Calu3 (cell line): ENCODE measurements at places on chromosomes 6 and 20. TPM values are rescaled to one million over a fixed set of nuclear protein-coding genes. Genes with fewer than 3 reads are reported as not detected.

DNA sequence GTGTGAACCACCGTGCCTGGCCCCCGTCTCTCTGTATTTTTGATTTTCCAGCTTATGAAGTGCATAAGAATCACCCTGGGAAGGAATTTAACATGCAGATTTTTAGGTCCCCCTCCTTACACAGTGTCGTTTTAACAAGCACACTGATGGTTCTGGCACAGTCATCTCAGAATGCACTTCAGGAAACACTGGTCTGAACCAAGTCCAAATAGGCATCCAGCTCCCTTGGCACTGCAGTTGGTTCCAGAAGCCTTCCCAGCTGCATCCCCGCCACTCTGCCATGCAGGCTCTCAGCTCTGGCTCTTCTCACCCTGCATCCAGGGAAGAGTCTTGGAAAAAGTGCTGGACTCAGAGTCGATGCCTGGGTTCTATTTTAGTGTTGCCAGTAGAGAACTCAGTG is 20.1 kb downstream of the RIPOR2 start:
- peaks cover 7% of the 10 kb centered on the region for H3K36me3 ChIP-seq
- peaks cover 71% of the 10 kb centered on the region for H3K27me3 ChIP-seq
- no peaks in the 10 kb centered on the region for H3K4me1 ChIP-seq
- H3K27ac ChIP-seq, result no peak overlapping the region
- H3K4me3 ChIP-seq, result no peak overlapping the region
- no peak for DNase-seq

DNA sequence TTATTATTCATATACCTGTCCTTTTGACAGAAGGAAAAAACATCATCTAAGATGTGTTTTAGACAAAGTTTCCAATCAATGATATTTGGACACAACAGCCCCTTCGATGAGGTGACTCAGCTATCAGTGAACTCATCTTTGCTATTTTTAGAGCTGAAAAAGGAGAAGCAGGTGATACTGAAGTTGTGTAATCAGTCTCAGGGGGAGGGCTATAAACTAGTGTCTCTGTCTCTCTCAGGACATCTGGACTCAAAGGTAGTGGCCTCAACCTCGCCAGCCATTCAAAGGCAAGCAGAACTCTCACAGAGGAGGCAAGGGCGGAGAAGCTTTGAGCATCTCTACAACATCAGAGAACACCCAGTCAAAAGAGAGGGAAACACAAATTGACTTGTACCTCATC is 135.4 kb downstream of the BFSP1 start:
- no peak for DNase-seq
- no peaks in the 10 kb centered on the region for H3K36me3 ChIP-seq
- H3K27me3 ChIP-seq, result peaks cover 37% of the 10 kb centered on the region
- H3K4me1 ChIP-seq, result no peaks in the 10 kb centered on the region
- no peak overlapping the region for H3K4me3 ChIP-seq

GRCh38 chr6:50935442-50935841 is 116.8 kb downstream of the TFAP2B start:
- no peak for DNase-seq
- H3K27me3 ChIP-seq, result no peaks in the 10 kb centered on the region
- H3K4me3 ChIP-seq, result no peak overlapping the region
- no peaks in the 10 kb centered on the region for H3K36me3 ChIP-seq

GRCh38 chr6:28751963-28752350 is 171.8 kb downstream of the TRIM27 start:
- no peak overlapping the region for H3K27ac ChIP-seq
- H3K36me3 ChIP-seq, result peaks cover 10% of the 10 kb centered on the region
- peaks cover 12% of the 10 kb centered on the region for H3K4me1 ChIP-seq

DNA sequence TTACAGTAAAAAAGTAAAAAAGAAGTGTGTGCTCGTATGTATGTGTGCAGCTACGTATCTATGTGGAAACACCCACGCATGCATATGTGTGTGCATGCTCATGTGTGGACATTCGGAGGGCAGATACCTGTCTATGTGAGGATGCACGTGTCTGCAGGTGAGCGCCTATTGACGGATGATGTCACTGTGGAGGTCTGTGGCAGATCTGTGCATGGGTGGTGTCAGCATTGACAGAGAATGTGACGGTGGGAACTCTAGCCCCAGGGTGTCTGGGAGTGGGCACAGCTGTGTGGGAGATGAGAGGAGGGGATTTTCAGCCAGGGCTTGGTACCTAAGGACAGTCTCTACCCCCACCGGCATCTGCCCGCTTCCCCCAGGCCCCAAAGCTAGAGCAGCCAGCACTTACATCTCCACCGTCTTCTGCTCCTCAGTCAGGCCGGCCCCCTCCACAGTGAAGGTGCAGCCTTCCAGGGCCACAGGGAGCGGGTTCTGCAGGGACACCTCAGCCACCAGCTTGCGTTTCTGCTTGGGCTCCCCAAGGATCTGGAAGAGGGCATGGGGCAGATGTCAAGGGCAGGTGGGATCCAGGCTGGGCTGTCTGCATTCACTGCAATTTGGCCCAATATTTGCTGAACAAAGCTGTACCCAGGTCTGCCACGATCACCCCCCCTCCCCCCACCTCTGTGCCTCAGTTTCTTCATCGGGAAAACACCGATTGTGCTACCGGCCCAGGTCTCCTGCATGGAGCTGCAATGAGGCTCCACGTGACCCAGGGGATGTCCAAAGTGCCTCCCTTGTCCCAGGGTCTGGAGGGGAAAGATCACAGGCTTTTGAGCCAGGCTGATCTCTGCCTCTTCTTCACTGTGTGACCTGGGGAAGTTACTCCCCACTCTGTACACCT is 34.1 kb downstream of the TGM2 start:
- no peak overlapping the region for H3K4me3 ChIP-seq
- DNase-seq, result no peak
- H3K4me1 ChIP-seq, result peaks cover 58% of the 10 kb centered on the region
- no peak overlapping the region for H3K27ac ChIP-seq

- H3K4me3 ChIP-seq, result peak within 1 kb of the TSS; percentile 99
- peak; percentile 96 for DNase-seq
- no peaks in the 10 kb centered on the region for H3K27me3 ChIP-seq
- peaks cover 65% of the 10 kb centered on the region for H3K4me1 ChIP-seq
Measured at GRCh38 chr6:36678488-36679042, at the start of gene CDKN1A. CDKN1A (plus strand) TSS chr6:36678714; CDS start chr6:36684102, 5,388 bp downstream.

GRCh38 chr6:38843798-38844197 is 128.7 kb downstream of the DNAH8 start:
- DNase-seq, result no peak
- H3K36me3 ChIP-seq, result no peaks in the 10 kb centered on the region
- no peak overlapping the region for H3K4me3 ChIP-seq

- H3K36me3 ChIP-seq, result no peaks in the 10 kb centered on the region
- H3K4me3 ChIP-seq, result no peak overlapping the region
- H3K4me1 ChIP-seq, result no peaks in the 10 kb centered on the region
Measured at GRCh38 chr20:25318471-25319240, 70.8 kb downstream of the PYGB start.

DNA sequence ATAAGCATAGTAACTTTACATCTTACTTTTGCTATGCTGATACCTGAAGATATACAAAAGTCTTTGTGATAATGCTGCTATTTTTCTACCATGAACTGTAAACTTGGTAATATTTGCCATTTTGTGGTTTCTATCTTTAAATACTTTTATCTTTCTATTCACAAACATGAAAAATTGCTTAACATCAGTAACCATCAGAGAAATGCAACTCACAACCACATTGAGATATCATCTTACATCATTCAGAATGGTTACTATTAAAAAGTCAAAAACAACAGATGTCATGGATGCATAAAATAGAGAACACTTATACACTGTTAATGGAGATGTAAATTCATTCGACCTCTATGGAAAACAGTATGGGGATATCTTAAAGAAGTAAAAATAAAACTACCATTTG is 112.0 kb downstream of the TRDN start:
- no peaks in the 10 kb centered on the region for H3K4me1 ChIP-seq
- H3K4me3 ChIP-seq, result no peak overlapping the region

DNA sequence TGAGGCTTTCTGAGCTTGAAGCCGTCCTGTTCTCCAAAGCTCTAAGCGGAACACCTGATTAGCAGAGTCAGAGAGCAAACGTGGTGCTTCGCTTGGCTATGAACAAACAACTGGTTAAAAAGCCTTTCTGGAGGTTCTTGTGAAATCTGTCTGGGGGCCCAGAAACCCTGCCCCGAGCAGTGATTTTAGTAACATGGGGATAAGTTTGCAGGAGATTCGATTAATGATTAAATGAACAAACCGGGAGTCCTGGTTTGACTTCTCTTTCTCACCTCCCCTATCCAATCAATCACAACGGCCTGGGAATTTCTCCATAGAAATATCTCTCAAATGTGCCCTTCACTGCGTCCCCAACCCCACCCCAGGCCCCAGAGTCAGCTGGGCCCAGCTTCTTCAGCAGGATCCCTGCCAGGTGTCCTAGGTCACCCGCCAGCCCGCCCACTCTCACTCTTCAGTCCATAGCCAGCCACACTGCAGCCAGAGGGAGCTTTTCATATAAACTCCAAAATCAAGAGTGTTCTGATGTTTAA is 43.6 kb downstream of the ZDHHC14 start:
- H3K36me3 ChIP-seq, result peaks cover 3% of the 10 kb centered on the region
- H3K27me3 ChIP-seq, result no peaks in the 10 kb centered on the region
- DNase-seq, result peak; percentile 25
- H3K4me1 ChIP-seq, result peaks cover 41% of the 10 kb centered on the region
- peak overlapping the region; percentile 77 for H3K27ac ChIP-seq

GRCh38 chr6:25842526-25842925 is 10.7 kb upstream of the SLC17A1 start:
- no peaks in the 10 kb centered on the region for H3K36me3 ChIP-seq
- DNase-seq, result no peak
- no peak overlapping the region for H3K27ac ChIP-seq
- peaks cover 15% of the 10 kb centered on the region for H3K27me3 ChIP-seq

- peaks cover 92% of the 10 kb centered on the region for H3K27me3 ChIP-seq
- no peak overlapping the region for H3K4me3 ChIP-seq
- H3K27ac ChIP-seq, result no peak overlapping the region
Measured at GRCh38 chr6:35208419-35208818, 5.3 kb upstream of the SCUBE3 start.

- H3K4me1 ChIP-seq, result no peaks in the 10 kb centered on the region
- no peak overlapping the region for H3K4me3 ChIP-seq
- no peak overlapping the region for H3K27ac ChIP-seq
- no peaks in the 10 kb centered on the region for H3K36me3 ChIP-seq
- DNase-seq, result no peak
Measured at GRCh38 chr20:60637801-60638200, 614.3 kb upstream of the CDH4 start.

- peak overlapping the region; percentile 96 for H3K27ac ChIP-seq
- peak; percentile 77 for DNase-seq
- H3K4me3 ChIP-seq, result peak overlapping the region; percentile 64
- peaks cover 21% of the 10 kb centered on the region for H3K36me3 ChIP-seq
- no peaks in the 10 kb centered on the region for H3K27me3 ChIP-seq
Measured at GRCh38 chr6:87213364-87213763, 58.0 kb downstream of the ZNF292 start.

GRCh38 chr20:48668451-48668946 is 159.3 kb downstream of the PREX1 start:
- H3K4me3 ChIP-seq, result no peak overlapping the region
- DNase-seq, result no peak
- H3K27ac ChIP-seq, result no peak overlapping the region
- peaks cover 5% of the 10 kb centered on the region for H3K36me3 ChIP-seq
- peaks cover 50% of the 10 kb centered on the region for H3K27me3 ChIP-seq

- no peak overlapping the region for H3K27ac ChIP-seq
- no peak for DNase-seq
- no peaks in the 10 kb centered on the region for H3K36me3 ChIP-seq
Measured at GRCh38 chr6:156978948-156979347, 201.8 kb downstream of the ARID1B start.

DNA sequence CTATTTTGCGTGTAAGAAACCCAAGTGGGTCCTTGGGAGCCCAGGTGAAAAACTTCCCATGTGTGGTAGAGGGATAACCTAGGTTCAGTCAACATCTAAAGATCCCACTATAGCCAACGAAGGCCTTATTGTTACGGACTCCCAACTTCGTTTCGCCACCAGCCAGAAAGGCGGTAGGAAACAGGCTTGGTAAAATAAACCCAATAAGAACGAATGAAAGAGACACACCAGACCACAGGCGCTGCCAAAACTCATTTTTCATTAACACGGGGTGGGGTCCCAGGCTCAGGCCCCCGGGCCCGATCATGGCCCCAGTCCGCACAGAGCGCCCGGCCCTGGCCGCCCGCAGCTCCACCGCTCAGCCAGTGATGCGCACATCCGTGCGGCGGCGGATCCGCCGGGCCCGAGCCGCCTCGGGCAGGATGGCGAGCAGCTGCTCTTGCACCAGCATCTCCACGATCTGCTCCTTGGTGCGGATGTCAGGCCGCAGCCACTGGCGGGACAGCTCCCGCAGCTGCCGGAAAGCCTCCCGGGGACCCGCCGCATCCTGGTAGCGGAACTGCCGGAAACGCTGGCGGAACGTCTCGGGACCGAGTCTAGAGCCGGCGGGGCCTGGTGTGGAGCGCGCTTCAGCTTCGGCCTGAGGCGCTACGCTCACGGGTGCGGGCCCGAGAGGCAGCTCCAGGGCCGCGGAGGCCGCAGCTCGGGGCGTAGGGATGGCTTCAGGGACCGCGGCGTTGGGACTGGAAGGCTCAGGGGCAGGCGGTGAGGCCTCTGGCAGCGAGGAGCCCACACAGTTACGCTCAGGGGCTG is 709 bp downstream of the SCAND1 start:
- H3K4me1 ChIP-seq, result peaks cover 13% of the 10 kb centered on the region
- H3K27me3 ChIP-seq, result no peaks in the 10 kb centered on the region
- peak overlapping the region; percentile 88 for H3K27ac ChIP-seq
- DNase-seq, result peak; percentile 59

DNA sequence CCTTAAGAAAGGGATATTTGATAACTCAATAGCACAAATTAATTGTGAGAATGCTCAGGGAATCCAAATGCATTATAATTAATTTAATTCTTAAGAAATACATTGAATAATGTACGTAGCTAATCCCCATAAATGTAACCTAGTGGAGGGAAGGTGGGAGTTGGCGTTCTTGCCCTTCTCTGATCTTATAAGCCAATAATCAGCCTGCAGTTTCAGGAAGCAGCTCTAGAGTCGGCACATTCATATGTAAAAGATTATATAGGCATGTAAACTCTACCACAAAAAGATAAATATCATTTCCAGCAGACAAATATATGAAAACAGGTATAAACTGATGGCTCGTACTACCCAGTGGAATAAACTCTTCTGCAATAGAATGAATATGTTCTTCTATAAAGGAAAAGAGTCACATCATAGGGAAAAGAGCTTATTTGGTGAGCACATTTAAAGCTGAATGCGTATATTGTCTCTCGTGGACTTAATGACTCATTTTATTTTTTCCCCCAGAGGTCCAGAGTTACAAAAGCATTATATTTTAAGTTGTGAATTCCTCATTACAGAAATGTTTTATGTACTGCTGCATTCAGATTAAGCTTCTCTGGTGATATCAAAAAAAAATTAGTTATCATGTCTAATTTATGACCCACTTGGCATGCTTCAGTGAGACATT is 112.2 kb downstream of the TFAP2A start:
- no peak overlapping the region for H3K4me3 ChIP-seq
- H3K27ac ChIP-seq, result no peak overlapping the region
- no peaks in the 10 kb centered on the region for H3K27me3 ChIP-seq
- H3K4me1 ChIP-seq, result peaks cover 20% of the 10 kb centered on the region
- no peak for DNase-seq

GRCh38 chr6:125597411-125598253 is 151.8 kb upstream of the HEY2 start:
- no peaks in the 10 kb centered on the region for H3K4me1 ChIP-seq
- DNase-seq, result no peak
- no peak overlapping the region for H3K4me3 ChIP-seq

Gene RREB1
- total RNA-seq, result 38.4 and 42.9 TPM in 2 replicates

Gene ZNF311
- total RNA-seq, result 1.4 and 2.2 TPM in 2 replicates

Gene RIPOR2
- 0.47 and 4.7 TPM in 2 replicates for total RNA-seq

Gene ZNF512B
- 58.1 and 62.8 TPM in 2 replicates for total RNA-seq

Gene DSP
- 46.4 and 57.7 TPM in 2 replicates for total RNA-seq

Gene TRIM31
- 161 and 181 TPM in 2 replicates for total RNA-seq

Gene GPSM3
- 6.2 and 6.3 TPM in 2 replicates for total RNA-seq

Gene CYP39A1
- 0.88 and 1.7 TPM in 2 replicates for total RNA-seq

Gene MYT1
- 0.45 TPM in 1 of 2 replicates, not detected in the other for total RNA-seq

Gene EMILIN3
- total RNA-seq, result not detected in 2 replicates

Gene EFCAB8
- 1.1 and 2.5 TPM in 2 replicates for total RNA-seq

Gene PLA2G7
- 1.9 and 2.1 TPM in 2 replicates for total RNA-seq
